CD4-positive, alpha-beta memory T cell (primary cell): ENCODE measurements at places on chromosomes 5 and 9.

- no peak for DNase-seq
Measured at GRCh38 chr5:52928689-52929088, 60.5 kb upstream of the ITGA2 start.

DNA sequence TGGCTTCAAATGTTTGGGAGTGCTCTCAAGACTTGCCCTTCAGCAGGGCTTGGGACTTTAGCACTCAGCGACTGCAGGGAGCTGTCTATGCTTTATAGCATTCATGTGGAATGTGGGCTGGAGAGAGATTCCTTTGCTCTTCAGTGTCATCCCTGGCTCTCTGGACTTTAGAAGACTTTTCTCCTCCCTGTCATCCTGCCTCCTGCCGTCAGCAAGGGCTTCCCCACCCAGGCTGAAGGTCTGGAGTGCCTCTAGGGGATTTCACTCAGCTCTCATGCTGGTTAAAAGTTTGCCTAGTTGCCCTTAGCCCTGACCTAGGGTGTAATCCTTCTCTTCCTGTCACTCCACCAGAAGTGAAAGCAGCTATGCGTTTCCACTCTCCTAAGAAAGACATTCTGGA is 210.9 kb downstream of the FRMD3 start:
- DNase-seq: no peak

GRCh38 chr9:116951588-116952435 is 264.7 kb downstream of the TRIM32 start:
- DNase-seq: no peak

DNA sequence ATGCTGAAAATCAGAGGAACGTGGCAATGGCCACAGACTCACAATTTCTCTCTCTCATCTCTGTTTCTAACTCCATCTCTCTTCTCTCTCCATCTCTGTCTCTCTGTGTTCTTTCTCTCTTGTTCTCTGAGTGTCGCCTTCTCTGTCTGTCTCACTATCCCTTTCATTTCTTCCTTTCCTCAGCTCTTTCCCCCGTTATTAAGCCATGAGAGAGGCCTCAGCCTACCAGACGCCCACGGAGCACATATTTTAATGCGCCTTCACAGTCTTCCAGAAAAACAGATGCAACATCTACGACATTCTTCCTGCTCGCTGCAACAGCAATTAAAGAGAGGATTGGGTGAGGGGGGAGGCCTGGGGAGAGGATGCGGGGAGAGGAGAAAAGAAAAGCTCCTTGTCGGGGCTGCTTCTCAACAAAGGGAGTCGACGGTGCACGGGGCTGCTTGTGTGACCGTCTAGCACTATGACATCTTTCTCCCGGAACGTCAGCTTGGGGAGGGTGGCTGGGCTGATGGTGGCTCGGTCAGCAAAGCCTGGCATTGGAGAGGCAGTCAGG is 37.7 kb upstream of the NEURL1B start:
- DNase-seq: no peak

DNA sequence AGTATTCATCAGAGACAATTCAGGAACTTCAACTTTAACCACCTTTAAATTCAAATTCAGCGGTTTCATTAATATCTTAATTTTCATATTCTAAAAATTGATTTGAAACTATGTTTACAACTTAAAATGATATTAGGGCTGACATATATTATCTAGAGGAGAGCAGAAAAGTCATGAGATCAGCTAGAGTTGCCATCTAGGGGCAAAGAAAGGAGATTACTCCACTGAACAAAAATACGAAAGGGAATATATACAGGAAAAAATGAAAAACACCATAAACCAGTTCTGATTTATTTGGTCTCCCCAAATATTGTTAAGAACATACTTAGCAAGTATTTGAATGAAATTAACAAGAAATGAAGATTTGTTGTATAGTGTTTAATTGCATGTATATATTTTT is 946.3 kb downstream of the DTWD2 start:
- no peak for DNase-seq

DNA sequence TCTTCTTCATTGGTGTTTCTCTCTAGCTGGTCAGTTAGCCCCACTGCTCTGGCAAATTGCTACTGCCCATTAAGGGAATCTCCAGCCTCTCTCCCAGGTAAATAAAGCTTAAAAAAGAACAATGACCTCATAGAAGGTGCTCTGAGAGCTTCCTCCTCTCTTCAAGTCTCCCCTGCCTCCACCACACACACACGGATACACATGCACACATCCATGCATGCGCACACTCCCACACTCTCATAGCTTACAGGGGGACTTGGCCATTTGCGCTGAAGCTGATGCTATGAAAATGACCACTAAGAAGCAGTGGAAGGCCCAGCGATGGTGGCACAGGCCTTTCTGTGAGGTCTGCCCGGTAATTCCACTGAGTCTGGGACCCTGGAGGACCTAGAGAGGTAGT is 250.9 kb downstream of the AOPEP start:
- no peak for DNase-seq

- DNase-seq: no peak
Measured at GRCh38 chr5:17088051-17088450, 129.4 kb upstream of the BASP1 start.

GRCh38 chr5:156134216-156134615 is 192.7 kb upstream of the SGCD start:
- no peak for DNase-seq

- DNase-seq: no peak
Measured at GRCh38 chr5:171970826-171971225, 35.6 kb downstream of the FBXW11 start.

DNA sequence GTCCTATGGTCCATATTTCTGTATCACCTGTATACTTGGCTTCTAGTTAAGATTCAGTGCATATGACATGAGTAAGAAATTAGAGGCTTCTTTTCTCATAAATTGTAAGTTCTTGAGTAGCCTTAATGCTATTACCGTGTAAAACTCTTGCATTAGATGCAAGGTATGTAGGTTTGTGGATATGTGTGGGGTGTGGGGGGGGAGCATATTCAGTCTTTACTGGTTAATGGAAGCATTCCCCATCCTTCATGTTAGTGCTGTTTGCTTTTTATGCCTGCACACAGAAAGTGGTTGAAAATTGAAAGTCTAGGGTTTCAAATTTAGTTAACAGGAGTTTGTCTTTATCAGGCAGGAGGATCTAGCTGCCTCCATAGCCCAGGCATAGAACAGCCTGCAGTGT is 16.1 kb downstream of the RAI14 start:
- no peak for DNase-seq

DNA sequence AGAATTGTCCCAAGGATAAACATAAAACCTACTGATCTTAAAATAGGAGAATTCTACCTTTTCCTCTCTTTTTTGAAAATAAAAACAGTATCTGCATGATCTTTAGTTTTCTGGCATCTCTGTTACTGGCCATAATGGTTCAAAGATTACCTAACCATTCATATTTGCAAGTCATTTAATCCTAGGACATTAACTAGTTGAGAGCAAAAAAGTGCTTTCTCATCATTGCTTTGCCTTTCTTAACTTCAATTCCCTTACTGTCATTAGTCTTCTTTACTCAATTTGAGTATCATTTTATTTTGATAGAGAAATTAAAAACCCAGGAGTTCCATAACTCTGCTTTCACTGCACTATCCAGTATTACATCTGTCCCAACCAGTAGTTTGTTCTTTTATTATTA is 68.6 kb downstream of the RFX3 start:
- DNase-seq: no peak

GRCh38 chr5:68071736-68072135 is 143.8 kb upstream of the PIK3R1 start:
- no peak for DNase-seq

DNA sequence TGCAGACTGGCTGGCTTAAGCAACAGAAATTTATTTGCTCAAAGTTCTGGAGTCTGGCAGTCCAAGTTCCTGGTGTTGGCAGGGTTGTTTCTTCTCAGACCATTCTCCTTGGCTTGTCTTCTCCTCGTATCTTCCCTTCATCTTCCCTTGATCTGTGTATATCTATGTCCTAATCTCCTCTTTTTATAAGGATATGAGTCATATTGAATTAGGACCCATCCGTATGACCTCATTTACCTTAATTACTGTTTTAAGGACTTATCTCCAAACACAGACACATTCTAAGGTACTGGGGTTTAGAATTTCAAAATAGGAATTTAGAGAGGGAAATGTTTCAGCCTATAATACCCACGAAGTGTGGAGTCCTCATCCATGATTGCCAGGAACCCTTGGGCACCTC is 13.1 kb upstream of the LPAR1 start:
- DNase-seq: no peak

- DNase-seq: no peak
Measured at GRCh38 chr5:67265951-67266350, 69.4 kb upstream of the CD180 start.

DNA sequence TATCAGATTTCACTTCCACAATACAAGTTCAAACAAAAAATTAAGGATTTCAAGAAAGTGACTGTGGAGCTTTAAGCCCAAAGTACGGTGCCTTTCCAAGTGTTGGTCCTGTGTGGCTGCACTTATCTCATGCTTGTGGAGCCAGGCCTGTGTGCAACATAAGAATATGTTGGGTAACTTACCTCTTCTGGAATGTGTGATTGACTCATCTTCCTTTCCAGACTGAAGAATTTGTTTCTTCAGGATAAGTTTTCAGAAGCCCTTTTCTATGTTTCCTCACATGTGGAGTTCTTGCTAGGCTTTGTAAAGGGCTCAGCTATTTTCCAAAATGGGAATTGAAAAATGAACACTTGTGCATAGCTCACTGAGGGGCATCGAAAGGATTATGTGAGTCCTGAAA is 485.1 kb upstream of the PAPPA start:
- no peak for DNase-seq

- no peak for DNase-seq
Measured at GRCh38 chr5:92147798-92148197, 764.7 kb upstream of the ARRDC3 start.

DNA sequence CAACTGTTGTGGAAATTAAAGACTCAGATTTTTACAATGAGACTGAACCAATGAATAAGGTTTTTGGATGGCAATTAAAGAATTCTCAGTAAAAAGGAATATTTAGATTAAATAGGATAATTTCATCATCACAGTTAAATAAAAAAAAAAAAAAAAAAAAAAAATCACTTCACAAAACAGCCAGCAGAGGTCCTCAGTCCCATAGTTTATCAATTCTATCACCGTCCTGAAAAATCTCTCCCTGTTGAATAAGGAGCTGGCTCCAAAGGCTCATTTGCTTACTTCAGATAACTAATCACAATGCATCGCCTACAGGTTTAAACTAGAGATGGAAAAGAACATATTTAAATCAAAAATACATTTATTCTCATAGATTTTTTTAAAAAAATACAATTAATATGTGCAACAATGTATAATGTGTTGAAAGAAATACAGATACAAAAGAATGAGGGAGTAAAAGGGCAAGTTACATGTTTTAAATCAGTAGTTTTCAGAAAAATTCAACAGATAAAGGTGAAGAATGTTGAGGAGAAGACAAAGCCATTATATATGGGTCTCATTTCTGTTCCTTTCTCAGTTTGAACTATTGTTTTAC is 175.8 kb upstream of the CHD1 start:
- DNase-seq: no peak

- DNase-seq: no peak
Measured at GRCh38 chr9:13383216-13383615, 103.7 kb upstream of the MPDZ start.

GRCh38 chr5:126919566-126919965 is 110.8 kb downstream of the MARCHF3 start:
- no peak for DNase-seq

- no peak for DNase-seq
Measured at GRCh38 chr5:154278908-154279307, 88.4 kb downstream of the GALNT10 start.

DNA sequence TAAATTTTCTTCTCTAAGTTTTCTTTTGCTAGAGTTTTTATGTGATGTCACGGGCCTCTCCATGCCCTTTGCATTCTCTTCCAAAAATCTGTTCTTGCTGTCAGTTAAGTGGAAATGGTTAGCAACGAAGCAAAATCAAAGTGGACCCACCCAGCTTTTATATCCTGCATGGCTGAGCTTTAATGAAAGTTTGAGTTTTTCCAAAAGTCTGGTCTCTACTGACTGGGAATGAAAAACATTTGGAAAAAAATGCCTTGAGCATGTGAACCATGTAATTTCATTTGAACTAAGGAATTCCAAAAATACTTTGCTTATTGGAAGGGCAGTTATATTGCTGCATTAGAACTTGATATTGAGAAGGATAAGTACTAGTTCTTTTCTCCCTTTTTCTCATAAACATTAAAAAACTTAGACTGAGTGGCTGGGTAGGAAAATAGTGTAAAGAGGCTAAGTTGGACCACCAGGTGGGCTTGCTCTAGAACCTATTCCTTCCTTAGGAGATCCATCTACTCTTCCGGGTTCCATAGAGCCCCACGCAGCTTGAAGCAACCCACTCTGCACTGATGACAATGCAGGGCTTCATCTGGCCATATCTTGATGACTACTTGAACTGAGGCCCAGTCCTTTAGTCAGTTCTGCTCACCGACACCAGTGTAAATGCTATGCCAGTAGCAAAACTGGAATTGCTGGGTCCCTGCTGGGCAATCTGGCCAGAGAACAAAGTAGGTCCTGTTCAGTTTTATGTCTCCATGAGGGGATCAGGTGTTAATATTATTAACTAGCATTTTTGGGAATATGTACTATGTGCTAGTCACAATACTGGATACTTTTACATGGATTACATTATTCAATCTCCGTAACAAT is 17.4 kb upstream of the RIC1 start:
- no peak for DNase-seq

- no peak for DNase-seq
Measured at GRCh38 chr9:17191082-17191481, 56.2 kb downstream of the CNTLN start.

DNA sequence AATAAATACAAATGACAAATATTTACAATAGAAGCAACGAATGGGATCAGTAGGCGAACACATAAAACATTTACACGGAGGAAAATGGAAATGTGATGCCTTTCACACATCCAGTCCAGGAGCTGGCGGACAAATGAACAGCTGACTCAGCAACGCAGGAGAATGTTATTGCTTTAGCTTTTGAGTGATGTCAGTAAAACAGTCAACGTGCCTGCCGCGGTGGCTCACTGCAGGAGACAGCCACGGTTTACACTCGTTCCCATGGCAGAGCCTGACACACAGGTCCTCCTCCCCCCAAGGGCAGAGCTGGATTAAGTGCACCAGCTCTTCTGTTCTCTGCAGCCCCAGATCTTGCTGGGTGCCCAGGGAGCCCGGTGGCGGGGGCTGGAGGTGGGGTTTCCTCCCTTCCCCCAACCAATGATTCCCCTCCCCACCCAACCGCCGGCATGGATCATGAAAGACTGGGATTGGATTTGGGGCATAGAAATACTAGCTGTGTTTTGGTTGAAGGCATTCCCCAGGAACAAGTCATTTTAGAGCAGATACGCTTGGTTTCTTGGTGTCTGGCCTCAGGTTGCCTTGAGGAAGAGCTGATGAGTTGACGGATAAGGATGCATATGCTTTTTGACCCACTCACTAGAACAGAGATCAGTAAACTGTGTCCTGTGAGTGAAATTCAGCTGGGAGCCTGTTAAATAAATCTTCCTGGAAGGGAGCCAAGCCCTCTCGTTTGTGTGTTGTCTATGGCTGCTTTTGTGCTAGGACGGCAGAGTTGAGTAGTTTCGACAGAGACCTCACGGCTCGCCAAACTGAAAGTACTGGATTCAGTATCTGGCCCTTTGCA is 12.5 kb downstream of the STC2 start:
- DNase-seq: no peak
